ENCODE measurements at places on chromosomes 11 and 22.

DNA sequence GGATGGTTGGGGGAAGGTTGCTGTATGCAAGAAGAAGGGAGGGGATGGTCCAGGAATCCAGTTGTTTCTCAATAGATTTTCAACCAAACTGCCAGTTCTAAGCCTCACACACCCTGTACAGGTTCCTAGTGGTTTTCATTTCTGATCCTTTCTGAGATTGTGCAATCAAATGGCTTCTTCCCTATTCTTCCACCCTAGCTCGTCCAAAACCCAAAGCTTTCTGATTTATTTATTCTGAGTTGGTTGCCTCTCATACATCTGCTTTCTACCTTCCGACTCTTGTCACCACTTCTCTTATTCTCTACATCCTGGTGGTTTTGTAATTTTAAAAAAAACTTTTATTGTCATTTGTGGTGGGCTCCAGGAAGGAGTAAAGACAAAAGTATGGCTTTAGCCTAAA is 12.6 kb downstream of the OR5A2 start:
- no peak for DNase-seq

GRCh38 chr11:66559142-66559865 is 9.1 kb downstream of the CTSF start:
- peak; percentile 29 for DNase-seq

DNA sequence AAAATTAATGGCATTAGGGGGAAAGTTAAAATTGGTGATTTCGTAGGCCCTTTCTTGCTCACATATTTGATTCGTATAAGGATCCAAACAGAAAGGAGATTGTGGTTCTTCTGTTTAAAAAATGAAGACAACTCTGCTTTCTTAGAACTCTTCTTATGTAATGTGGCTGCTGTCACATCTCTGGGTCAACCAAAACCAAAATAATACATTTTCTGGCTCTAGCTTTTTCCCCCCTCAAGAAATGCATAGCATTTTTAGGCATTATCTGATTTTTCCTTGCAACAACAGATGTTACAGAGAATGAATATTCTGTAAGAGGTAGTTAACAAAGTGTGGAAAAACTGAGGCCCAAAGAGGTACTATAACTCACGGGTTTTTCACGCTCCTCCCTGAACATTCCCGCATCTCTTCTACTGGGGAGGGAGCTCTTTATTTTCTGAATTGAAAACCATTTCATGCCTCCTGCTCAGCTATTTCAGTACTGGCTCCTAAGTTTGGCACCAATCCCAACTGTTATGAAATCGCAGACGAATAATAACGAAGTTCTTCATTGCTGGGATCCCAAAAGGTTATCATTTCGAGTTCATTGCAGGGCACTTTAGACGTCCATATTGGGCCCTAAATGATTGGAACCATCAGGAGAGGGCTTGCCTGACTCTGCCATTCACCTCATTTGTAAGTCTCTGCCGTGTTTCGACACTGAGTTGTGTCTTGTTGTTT is 17.1 kb downstream of the GRAP2 start:
- DNase-seq = no peak

GRCh38 chr11:68297812-68298658 is 14.4 kb upstream of the LRP5 start:
- peak; percentile 62 for DNase-seq

DNA sequence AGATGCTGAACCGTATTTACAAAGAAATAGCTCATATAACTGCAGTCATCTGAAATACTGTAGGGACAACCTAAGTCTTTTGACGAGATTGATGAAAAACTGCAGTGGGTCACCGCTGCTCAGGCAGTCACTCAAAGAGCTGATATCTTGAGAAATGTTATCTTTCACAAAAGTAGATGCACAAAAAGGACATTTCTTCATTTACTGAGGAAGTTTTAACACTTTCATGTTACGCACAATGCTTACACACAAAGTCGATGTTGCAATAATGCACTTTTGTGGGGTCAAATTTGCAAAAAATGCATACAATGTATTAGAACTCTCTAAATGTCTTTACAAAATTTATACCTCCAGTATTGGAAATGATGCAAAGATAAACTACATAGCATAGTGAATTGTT is 16.2 kb upstream of the OR10V1 start:
- no peak for DNase-seq

DNA sequence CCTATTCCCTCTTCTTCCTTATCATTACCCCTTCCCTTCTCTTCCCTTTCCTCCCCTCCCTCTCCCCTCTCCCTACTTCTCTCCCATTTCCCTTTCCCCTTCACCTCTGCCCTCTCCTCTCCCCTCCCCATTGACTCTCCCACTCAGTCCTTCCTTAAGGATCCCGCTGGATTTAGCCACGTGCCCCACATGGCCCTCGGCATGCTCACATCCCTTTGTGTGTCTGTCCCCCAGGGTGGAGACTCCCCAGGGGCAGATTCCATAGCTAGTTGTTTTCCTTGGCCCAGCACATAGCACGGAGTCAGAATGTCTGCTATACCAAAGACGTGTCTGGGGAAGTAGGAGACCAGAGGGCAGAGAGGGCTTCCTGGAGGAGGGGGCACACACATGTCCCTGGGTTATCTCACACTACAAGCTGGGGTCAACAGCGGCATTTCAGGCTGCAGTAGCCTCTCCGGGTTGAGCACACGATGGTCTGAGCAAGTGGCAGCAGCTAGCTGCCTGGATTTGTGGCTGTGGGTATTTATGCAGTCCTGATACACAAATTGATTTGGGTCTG is 487.0 kb downstream of the TBC1D22A start:
- DNase-seq = no peak
